ENCODE measurements at places on chromosomes 12 and 14.

GRCh38 chr14:91228112-91229004, 16.1 kb downstream of the GPR68 start:
- peak; percentile 60 for DNase-seq

DNA sequence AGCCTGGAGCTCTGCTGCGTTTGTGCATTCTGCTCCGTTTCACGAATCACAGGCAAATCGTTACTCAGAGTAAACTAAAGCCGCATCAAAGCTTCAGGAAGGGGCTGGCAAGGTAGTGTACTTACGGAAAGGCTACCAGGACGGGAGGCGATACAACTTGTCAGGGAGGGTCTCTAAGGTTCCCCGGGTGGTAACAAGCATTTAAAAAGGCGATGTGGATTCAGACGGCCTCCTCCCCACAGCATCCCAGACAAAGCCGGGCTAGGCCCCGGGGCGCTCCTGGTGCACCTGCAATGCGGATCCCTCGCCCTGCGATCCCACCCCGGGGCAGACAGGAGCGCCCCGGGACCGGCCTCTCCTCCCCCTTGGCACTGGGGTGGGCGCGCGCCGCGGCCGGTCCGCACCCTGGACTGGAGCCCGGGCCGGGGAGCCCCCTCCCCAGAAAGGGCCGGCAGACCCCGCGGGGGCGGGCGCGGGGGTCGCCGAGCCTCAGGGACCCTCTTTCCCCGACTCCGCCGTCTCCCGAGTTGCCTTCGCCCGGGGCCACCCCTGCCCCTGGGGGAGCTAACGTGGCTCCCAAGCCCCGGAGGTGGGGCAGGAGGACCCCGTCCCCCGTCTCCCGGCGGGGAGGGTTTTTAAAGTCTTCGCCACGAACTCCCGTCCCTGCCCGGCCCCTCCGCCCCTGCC, 718 bp downstream of the CCDC92 start:
- peak; percentile 9 for DNase-seq

DNA sequence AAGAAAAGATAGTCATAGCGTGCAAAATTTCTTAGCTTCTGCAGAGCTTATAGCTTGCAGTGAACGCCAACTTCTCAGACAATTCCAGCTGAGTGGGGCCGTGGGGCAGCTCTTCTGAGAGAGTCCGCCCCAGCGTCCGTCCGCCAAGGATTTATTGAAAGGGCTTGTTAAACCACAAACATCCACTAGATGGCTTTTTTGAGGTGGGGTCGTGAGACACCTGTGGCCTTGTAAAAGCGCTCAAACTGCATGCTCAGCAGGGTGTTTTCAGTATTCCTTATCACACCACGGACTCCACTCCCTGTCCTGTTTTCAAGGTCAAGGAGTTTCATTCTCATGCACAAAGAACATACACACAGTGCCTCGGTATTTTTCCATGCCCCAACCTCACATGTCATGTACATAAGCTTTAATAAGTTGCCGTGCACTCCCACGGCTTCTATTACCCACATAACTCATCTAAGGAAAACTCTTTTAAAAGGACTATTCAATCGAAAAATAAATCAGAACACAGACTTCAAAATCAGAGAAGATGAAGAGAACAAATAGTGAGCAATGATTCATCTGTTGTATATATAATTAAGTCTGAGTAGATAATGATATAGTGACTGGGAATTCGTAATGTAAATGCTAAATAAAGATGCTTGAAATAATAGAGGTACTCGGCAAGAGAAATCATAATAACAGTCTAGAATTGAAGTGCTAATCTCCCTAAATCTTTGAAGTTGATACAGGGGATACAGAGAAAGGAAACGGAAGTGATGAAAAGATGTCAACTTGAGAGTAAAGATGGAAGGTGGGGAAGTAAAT, 46.7 kb downstream of the WBP11 start:
- DNase-seq, result no peak

- DNase-seq, result no peak
Measured at GRCh38 chr12:28258998-28259397, 68.7 kb downstream of the CCDC91 start.

GRCh38 chr14:22560662-22561365, 28.2 kb downstream of the DAD1 start:
- DNase-seq, result no peak

DNA sequence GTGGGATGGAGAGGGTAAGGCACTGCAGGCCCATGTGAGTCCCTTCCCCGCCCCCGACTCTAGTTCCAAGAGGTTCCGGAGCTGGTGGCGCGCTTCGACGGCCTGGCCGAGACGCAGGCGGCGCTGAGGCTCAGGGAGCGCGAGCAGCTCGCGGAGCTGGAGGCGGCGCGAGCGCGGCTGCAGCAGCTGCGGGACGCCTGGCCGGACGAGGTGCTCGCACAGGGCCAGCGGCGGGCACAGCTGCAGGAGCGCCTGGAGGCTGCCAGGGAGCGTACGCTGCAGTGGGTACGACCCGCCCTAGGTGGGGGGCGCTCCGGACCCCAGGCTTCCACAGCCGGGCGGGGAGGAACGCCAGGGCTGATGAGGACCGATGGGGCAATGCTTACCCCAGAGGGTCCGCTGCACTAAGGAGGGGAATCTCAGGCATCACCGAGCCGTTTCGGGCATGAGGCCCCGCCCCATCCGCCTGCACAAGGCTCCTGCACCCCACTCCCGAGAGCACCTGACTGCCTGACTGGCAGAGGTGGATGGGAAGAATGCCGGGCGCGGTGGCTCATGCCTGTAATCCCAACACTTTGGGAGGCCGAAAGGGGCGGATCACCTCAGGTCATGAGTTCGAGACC, 4.9 kb downstream of the CFAP73 start:
- DNase-seq, result peak; percentile 14

GRCh38 chr12:30784508-30784907, 29.8 kb upstream of the CAPRIN2 start:
- DNase-seq, result no peak

- DNase-seq, result peak; percentile 71
Measured at GRCh38 chr12:108511633-108512540, 3.2 kb upstream of the FICD start.

- no peak for DNase-seq
Measured at GRCh38 chr14:59342516-59343484, 122.4 kb downstream of the GPR135 start.

DNA sequence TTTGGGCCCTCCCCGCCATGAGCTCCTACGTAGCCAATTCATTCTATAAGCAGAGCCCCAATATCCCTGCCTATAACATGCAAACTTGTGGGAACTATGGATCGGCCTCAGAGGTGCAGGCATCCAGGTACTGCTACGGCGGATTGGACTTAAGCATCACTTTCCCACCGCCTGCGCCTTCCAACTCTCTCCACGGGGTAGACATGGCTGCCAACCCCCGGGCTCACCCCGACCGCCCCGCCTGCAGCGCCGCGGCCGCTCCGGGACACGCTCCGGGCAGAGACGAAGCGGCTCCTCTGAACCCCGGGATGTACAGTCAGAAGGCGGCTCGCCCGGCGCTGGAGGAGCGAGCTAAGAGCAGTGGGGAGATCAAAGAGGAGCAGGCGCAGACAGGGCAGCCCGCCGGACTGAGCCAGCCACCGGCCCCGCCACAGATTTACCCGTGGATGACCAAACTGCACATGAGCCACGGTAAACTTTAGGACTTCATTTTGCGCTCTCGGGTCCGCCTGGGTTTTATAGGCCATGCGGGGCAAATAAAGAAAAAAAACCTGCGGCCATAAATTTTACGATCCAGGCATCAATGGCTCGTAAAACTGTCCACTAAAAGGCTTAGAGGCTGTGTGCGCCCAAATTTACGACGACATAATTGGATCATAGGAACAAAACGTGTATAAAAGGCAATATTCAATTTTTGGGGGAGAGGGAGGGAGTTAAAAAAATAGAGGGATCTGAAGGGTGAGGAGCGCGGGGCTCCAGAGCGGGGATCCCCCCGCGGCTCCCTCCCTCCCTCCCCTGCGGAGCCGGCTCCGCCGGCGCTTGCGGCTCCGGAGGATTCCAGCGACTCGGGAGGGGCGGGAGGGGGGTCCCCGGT, 493 bp downstream of the HOXC5 start:
- DNase-seq, result no peak

DNA sequence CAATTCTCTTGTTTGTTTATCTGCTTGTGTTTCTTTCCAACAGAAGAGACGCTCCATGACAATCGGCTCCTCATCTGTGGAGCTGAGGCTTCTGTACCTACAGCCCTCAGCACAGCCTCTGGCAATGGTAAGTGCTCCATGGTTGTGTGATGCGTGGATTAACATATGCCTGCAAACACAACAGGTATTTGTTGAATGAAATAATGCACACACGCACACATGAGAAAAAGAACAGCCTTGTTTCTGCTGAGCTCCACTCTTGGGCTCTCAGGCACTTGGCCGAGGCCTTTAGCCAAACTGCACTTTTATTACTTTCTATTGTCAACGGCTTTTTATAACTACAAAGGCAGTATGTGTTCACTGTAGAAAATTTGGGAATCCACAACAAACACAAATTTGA, 120.4 kb upstream of the TMCC3 start:
- no peak for DNase-seq

DNA sequence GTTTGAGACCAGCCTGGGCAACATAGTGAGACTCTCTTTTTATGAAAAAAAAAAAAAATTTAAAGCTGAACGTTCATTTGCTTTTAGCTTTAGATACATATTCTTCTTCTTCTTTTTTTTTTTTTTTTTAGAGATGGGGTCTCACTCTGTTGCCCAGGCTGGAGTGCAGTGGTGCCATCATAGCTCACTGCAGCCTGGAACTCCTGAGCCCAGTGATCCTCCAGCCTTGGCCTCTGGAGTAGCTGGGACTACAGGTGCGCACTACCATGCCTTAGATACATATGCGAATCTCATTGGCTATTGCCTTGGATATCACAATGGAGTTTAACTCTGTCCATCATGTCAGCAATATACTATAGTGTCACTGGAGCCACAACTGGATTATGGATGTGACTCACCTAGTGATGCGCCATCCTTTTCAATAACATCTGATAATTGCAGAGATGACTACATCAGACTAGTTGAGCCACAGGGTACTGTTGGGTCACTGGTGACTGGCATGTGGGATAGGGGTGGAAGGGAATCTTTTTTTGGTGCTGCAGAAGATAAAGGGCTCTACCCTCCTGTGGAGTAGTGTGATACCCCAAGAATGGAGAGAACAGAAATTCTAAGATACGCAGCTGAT, 2.7 kb upstream of the ADIPOR2 start:
- DNase-seq, result no peak

DNA sequence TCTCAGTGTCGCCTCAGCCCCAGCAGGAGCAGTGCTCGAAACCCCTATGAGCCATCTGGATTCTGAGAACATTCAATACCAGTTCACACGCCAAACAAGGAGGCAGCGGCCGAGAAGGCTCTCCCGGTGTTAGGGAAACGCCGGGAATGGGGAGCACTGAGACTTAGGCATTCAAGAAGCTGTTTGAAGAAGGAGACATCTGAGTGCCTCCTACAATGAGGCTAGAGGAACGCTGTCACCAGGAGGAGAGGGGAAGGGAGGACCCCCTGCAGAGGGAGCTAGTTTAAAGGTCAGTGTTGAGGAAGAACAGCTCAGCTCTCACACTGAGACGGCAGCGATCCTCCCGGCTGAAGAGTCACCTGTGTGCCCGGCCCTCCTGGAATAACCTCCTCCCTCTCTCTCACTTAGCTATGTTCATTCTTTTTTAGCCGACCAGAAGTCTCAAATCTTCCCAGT, 69.9 kb downstream of the SERPINA3 start:
- DNase-seq, result no peak

DNA sequence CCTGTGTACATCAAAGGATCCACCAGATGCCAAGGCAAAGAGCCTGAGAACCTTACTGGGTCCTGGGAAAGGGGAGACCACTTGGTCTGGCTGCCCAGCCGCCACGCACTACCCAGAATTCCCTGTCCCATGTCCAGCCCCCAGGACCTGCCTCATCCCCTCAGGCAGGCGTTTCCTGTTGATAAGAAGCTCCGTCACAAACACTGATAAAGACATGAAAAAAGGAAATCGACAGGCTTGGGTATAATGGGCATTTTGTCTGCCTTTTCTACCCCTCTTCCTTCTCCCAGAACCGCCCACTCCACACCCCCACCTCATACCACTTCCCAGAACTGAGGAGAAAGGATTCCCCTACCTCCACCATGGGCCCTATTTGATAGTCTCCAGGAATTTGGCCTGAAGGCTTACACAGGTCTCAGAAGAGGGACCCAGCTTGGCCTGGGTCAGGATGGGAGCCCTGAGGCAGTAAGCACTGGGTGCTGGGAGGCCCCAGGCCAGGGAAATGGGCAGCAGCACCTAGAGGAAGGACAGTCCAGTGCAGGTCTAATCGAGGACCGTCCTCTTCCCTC, 18.8 kb downstream of the ACVRL1 start:
- DNase-seq, result no peak

DNA sequence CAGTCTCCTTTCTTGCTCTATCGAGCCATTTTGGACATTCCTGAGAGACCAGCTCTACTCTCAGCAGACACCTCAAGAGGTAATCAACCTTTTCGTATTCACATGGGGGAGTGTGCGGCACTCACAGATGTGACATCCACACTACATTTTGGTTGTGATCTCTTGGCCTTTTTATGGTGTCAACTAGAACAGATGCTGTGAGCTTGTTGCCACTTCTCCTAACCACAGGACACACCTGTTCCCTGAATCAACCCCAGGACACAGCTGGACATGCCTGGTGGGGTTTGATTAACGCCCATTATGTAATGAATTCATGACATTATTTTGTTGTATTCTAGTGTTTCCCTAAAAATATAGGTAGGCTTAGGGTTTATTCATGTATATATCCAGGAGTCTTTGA, 1143.6 kb downstream of the TMEM121 start:
- no peak for DNase-seq

DNA sequence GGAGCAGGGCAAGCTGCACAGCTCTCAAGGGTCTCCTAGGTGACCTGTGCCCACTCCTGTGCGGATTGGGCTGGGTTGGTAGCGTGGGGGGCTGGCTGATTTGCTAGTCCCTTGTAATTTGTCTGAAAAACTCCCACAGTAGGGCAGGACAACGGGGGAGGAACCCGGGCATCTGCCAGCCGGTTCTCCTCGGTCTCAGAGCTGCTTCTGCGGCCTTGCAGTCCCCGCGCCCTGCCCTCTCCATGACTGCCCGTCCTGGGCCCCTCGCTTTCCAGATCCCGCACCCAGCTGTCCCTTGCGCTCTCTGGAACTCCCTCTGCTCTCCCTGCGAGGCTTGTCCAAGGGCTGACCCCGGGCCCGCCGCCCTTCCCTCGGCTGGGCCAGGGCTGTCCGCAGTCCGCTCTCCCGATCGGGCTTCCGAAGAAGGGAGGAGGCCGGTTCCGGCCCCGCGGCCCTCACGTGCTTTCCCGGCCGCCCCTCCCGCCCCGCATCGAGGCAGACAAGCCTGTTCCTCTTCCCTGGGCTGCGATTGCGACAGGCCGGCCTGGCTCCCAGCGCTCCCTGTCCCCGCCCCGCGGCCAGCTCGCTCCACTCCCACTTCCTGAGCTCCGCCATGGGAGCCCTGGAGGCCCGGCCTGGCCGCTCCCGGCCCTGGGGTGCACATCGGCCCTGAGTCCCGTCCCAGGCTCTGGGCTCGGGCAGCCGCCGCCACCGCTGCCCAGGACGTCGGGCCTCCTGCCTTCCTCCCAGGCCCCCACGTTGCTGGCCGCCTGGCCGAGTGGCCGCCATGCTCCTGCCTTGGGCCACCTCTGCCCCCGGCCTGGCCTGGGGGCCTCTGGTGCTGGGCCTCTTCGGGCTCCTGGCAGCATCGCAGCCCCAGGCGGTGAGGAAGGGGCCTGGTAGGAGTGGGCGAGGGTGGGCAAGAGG, at the start of gene LTBR:
LTBR (plus strand) TSS at position 591 of the 927 bp plus-strand sequence; CDS start at position 788, 197 bp downstream.
- no peak for DNase-seq

GRCh38 chr14:54310151-54310850, 86.5 kb upstream of the CDKN3 start:
- no peak for DNase-seq

- no peak for DNase-seq
Measured at GRCh38 chr12:15842108-15842507, 40.1 kb upstream of the STRAP start.

- DNase-seq, result no peak
Measured at GRCh38 chr12:690466-690865, 27.2 kb upstream of the NINJ2 start.
